ENCODE measurements at places on chromosomes 4 and X. TPM values are rescaled to one million over a fixed set of nuclear protein-coding genes. Genes with fewer than 3 reads are reported as not detected.

Gene NELFA
- 44.7 TPM for total RNA-seq

Gene STATH
- total RNA-seq, result not detected

Gene PHKA2
- total RNA-seq, result 36.1 TPM

Gene UNC5C
- total RNA-seq, result not detected

Gene C4orf36
- total RNA-seq, result not detected

Gene SMIM31
- total RNA-seq, result not detected

Gene DDX53
- total RNA-seq, result not detected

Gene DRD5
- total RNA-seq, result not detected

Gene ATOH1
- total RNA-seq, result not detected

Gene CD38
- 5.8 TPM for total RNA-seq

- no peak for DNase-seq
Observed at GRCh38 chrX:123155327-123155726, 28.8 kb upstream of the GRIA3 start.

DNA sequence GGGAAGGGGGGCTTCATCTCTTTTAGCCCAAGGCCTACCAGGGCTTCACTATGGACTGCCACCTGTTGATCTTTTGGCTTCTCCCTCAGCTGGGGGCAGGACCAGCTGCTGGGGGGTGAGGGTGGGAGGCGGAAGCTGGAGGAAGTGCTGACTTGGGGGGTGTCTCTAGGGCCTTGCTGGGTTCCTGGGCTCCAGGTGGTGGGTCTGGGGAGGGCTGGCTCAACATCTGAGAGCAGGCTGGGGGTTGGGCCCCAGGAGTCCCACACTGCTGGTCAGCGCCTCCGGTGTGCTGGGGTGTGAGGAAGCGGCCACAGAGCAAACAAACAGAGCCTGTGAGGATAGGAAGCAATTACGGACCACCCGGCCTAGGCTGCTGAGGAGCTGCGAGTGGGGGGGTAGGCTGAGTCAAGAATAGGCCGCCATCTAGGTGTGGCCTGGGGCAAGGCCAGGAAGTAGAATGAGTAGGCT is 85.7 kb downstream of the EFNB1 start:
- DNase-seq, result no peak

GRCh38 chrX:1391370-1391706 is 575 bp downstream of the SLC25A6 start:
- peak; percentile 99 for DNase-seq

DNA sequence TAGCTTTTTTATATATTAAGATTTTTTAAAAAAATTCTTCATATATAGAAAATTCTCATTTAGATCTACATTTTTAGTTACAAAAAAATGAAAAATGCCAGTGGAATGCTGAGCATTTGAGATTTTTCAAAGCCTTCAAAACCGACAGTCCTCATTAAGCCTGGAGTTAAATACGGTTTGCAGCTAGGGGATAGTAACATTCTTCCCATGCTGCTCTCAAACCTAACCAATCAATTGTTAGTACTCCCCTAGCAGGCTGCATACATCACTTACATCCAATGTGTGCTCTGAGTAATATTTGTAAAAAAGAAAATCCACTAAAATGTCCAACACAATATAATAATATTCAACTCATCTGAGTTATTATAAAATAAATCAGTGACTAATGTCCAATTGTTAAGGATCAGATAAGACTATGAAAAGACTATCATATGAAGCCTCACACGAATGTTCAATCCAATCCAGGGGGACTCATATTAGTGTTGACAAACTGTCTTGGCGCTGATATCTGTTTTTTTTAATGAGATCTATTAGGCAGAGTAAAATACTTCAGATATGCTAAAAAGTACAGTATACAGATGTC is 227.6 kb upstream of the MAB21L2 start:
- no peak for DNase-seq

DNA sequence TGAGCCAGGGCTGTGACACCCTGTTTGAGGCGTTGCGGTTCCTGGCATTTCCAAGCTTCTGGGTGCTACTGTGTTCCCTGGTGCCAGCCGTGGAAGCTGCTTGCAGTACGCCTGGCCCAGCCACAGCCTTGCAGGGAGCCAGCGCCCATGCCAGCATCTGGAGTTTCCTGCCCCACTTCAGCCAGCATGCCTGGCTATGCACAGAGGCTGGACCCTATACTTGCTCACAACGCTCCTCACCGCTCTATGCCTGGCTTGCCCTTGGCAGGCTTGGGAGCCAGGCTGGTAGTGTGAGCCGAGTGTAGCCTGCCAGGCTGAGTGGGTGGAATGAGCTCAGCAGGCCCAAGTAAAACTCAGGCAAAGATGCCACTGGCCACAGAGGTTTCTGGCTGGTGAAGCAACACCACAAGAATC is 22.4 kb downstream of the PRRG1 start:
- DNase-seq, result no peak

GRCh38 chrX:118346258-118347094 is 570 bp downstream of the WDR44 start:
- peak; percentile 42 for DNase-seq

- no peak for DNase-seq
Observed at GRCh38 chr4:11548597-11549082, 119.9 kb upstream of the HS3ST1 start.

GRCh38 chr4:110663738-110664444 is 41.0 kb upstream of the PITX2 start:
- no peak for DNase-seq

DNA sequence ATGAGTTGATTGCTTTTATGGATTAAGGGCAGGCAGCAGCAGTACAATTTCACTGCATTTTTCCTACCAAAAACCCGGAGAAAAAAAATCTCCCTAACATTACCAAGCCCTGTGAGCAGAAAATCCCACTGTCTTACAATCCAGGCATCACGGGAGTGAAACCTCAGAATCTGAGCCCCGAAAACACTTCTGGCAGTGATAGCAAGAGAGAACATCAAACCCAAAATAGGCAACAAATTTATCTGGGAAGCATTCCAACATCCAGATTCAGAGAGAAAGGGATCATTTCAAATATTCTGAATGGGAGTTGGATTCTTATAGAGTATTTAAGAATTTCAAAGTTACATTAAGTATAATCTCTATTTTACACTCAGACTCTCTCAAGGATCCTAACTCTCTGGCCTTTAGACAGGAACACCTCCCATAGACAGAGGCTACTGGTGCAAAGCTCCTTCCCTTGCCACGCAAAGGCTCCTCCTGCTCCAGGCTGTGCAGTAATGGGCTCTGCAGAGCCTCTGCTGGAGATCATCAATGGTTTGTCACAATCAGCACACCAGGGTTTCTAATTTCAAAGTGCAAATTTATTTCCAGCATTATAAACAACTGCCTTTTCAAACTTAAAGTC is 256.9 kb downstream of the PARM1 start:
- no peak for DNase-seq

DNA sequence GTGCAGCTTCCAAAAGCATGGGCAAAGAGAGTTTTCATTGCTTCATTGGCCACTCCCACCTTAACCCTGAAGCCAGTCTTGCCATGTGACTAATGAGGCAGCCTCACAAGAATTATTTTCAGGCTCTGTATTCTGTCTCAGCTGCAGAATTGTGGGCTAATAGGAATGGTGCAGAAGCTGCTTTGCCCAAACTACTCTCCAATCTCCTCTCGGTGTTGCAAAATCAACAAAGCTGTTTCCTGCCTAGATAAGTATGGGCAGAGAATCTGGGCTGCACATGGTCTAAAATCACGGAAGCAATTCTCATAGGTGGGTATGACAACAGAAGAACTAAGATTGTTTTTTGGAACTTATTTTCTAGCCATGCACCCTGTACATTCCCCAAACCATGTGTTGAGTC is 31.4 kb downstream of the PPP1R2C start:
- no peak for DNase-seq

DNA sequence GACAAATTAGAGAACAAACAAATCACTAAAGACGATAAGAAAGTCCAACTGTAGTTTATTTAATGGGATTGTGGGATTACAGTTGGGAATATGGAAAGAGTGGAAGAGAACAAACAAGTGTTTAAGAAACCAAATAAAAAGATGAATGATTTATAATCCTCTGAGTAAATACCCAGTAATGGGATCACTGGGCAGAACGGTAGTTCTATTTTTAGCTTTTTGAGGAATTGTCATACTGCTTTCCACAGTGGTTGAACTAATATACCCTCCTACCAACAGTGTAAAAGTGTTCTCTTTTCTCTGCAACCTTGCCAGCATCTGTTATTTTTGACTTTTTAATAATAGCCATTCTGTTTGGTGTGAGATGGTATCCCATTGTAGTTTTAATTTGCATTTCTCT is 15.0 kb downstream of the C4orf51 start:
- no peak for DNase-seq

GRCh38 chrX:47745416-47745815 is 86.4 kb upstream of the UXT start:
- no peak for DNase-seq

- no peak for DNase-seq
Observed at GRCh38 chr4:157204634-157205244, 15.8 kb upstream of the GRIA2 start.

- DNase-seq, result no peak
Observed at GRCh38 chr4:70556856-70557255, 35.2 kb upstream of the AMBN start.
